ENCODE measurements at places on chromosomes 5 and 9.

GRCh38 chr5:181045316-181045715 is 5.2 kb downstream of the BTNL9 start:
- no peak for DNase-seq

- no peak for DNase-seq
Observed at GRCh38 chr5:27652505-27652904, 614.1 kb upstream of the CDH9 start.

- DNase-seq, result no peak
Observed at GRCh38 chr9:32069169-32069813, 315.2 kb upstream of the ACO1 start.

- no peak for DNase-seq
Observed at GRCh38 chr9:124493794-124494479, 13.3 kb downstream of the NR5A1 start.

- DNase-seq, result no peak
Observed at GRCh38 chr5:60529001-60529400, 171.0 kb downstream of the DEPDC1B start.

GRCh38 chr5:16147179-16147900 is 32.3 kb downstream of the MARCHF11 start:
- DNase-seq, result no peak

DNA sequence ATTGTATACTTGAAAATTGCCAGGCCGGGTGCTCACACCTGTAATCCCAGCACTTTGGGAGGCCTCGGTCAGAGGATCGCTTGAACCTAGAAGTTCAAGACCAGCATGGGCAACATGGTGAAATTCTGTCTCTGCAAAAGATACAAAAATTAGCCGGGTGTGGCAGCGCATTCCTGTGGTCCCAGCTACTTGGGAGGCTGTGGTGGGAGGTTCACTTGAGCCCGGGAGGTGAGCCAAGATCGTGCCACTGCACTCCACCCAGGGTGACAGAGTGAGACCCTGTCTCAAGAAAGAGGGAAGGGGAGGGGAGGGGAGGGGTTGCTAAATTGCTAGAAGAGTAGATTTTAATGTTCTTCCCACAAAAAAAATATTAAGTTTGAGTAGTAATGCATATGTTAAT is 53.2 kb downstream of the FNBP1 start:
- DNase-seq, result no peak

DNA sequence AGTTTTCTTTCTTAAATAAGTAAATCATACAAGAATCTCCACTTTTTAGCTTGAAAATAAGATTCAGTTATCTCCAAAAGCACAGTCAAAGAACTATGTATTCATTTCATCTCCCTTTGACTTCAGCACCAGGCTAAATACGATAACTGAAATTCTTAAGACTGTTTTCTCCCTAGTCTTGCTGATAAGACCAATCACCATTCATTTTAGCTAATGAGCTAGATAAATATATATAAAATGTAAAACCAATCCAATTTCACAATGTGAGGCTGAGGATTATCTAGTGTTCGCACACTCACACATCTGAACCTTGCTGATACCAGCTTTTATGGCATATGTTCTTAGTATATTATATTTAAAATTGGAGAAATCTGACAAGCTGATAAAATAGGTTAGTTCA is 17.3 kb upstream of the ZNF622 start:
- no peak for DNase-seq

- no peak for DNase-seq
Observed at GRCh38 chr9:130852801-130853200, 17.7 kb downstream of the ABL1 start.

DNA sequence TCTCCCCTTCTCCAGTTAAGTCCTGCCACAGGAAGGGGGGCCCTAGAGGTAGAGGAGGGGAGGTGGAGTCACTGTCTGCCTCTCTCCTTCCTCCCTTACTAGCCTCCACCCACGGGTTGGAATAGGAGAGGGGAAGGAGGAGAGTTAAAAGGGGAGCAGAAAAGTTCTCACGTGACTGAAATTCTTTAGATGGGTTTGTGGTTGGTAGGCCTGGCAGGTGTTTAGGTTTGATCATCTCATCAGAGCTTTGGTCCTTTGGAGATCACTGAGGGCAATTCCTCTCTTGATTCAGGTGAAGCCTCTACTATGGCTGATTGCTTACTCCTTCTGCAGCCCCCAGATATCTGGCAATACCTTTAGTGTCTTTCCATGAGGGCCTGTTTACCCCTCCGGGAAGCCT is 24.9 kb upstream of the C5orf63 start:
- DNase-seq, result no peak

- DNase-seq, result no peak
Observed at GRCh38 chr9:130563797-130564196, 15.6 kb upstream of the FUBP3 start.

Measured in stimulated activated CD8-positive, alpha-beta memory T cell treated with anti-CD3 and anti-CD28 coated beads, Interleukin-7, amount 100 ng/mL, for 24 hours (primary cell).